T-cell (primary cell): ENCODE measurements at places on chromosomes 12 and 14.

DNA sequence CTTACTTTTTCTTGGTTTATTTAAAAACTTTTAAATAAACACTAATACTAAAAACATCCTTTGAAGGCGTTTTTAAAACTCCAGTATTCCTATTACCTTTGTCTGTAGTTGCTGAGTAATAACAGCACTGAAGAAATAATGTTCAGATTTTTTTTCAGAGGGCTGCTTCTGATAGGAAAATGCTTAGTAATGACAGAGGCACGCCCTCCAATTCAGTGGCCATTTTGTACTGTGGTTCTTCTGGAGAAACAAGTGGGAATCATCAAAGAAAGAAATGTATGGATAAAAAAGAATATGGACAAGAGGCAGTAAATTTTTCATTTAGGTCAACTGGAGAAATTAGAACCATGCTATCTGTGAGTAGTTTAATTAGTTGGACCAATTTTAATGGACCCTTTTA, 13.6 kb downstream of the VEZT start:
- DNase-seq = no peak

GRCh38 chr12:11648514-11649412, 711 bp upstream of the ETV6 start:
- DNase-seq = peak; percentile 53

DNA sequence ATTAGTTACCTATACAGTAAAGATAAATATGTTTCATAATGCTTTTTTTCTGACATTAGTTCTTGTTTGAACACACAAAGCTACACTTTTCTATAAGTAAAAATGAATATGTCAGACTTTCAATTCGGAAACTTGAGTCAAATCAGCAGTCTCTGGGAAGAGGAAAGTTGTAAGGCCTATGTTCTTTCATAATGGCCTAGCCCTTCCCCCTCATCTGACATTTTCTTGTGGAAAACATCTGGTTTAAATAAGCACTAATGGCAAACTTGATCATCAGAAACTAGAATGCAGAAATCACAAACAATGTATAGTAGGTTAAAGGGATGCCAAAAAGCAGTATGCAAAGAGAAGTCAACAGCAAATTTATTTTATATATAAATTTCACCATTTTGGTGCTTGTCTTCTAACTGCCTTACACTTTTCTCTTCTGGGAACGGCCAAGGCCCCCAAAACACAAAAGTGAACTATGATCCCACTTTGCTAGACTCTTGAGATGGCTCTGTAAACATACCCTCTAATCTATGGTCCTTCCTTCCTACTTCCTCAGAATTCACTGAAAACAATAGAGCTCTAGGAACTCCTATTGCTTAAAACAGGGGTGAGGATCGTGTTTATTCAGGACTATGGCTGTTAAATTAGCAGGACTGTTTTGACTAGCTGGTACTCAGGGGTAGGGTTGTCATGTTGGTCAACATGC, 444.1 kb downstream of the RAD51B start:
- no peak for DNase-seq

- DNase-seq = no peak
These were observed 108.7 kb downstream of the BCAT1 start for GRCh38 chr12:24840046-24840800.

DNA sequence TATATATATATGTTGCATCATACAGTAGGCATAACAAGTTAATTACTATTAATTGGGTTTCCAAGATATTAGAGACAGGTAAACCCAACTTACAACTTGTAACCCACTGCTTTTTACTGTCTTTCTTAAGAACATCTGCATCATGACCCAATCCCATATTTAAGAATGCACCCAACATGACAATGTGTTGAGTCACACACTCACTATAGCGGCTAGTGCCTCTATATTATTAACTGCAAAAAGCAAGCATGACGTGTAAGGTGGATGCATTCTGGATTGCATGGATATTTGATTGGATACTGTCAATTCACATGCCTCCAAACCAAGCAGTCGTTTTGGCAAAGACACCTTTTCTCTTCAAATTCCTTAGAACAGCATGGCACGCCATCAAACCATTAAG, 68.2 kb downstream of the KSR2 start:
- DNase-seq = no peak

DNA sequence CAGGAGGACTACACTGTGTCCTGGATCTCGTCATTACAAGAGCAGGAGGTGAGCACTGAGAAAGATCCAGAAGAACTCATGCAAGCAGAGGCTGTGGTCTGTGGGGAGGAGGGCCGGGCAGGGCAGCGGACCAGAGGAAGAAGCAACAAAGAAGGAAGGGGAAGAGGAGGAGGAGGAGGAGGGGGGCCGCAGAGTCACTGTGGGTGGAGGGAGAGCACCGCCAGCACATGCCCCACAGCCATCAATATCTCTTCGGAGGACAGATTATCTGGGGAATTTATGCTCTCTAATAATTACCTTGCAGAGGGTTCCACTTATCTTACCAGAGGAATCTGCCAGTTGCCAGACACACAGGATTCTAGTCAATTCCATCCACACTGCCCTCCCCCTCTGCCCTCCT, 105.6 kb downstream of the DPF3 start:
- no peak for DNase-seq

DNA sequence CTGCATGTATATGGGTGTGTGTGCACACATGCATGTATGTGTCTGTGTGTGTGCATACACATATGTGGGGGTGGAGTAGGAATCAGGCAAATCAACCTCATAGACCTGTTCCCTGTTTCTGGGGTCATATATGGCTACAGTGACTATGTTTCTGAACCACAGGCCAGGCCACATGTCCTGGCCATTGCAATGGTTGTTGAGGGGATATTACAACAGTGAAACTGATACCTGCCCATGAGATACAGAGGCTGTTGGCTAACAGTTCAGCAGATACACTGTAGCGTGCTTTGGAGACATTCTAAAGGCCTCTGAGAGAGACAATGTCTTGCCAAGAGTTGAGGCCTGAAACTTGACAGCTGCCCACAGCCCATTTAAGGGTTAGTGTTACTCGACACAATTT, 47.3 kb upstream of the FOS start:
- DNase-seq = no peak

DNA sequence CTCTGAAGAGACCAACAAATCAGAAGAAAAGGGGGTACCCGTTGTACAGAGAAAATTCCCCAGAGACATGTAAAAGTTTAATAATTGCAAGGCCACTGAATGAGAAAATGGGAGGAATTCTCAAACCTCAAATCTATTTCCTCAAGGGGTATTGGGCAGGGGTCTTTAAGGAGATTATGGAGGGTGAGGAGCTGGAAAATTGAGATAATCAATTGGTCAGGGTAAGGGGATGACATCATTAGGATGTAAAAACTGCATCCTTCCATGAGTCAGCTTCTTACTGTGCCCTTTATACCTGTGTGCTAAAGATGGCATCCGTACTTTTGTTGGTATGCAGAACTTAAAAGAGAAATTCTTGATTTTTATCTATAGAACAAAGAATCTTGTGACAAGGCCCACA, 641.5 kb downstream of the LRFN5 start:
- DNase-seq = no peak

DNA sequence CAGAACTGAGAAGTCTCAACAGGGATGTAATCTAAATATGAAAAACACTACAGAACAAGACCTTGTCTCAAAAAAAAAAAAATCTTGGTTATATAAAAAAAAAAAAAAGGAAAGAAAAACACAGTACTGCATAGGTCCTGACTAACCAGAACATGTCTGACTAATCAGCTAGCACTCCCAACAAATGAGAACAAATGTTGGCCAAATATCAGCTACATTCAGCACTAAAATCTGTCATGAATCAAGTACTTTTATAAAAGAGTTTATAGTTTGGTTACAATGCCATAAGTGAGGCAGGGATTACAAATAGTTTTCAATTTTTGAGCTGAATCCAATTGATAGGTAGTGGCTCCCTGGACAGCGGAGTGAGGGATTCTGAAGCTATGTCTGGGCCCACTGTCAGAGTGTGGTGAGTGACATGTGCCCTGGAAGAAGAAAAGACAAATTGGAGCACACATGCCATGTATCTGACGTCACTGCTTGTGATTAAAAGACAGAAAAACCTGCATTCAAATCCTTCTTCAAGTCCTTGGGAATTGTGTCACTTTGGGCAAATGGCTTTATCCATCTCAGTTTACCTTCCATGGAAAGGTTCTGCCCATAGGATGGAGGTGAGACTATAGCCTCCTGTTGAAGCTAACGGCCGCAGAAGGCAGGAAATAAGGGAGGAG, 5.6 kb upstream of the FAM234B start:
- no peak for DNase-seq

- DNase-seq = no peak
These were observed 7.0 kb downstream of the ISCA2 start for GRCh38 chr14:74500417-74501134.

GRCh38 chr12:27576667-27577347, 52.8 kb downstream of the PPFIBP1 start:
- DNase-seq = no peak

- no peak for DNase-seq
These were observed 14.5 kb downstream of the RNASE3 start for GRCh38 chr14:20905676-20906075.

GRCh38 chr12:76152181-76152807, 67.8 kb upstream of the NAP1L1 start:
- no peak for DNase-seq

- DNase-seq = no peak
These were observed 977 bp downstream of the HEATR5A start for GRCh38 chr14:31419179-31419966.

- DNase-seq = no peak
These were observed 48.5 kb downstream of the WDR20 start for GRCh38 chr14:102188187-102188586.

GRCh38 chr12:121669521-121669900, at the start of gene MORN3:
Gene MORN3, minus strand, starts transcription at chr12:121669654. Its CDS starts 171 bp downstream, at chr12:121669483.
- no peak for DNase-seq

DNA sequence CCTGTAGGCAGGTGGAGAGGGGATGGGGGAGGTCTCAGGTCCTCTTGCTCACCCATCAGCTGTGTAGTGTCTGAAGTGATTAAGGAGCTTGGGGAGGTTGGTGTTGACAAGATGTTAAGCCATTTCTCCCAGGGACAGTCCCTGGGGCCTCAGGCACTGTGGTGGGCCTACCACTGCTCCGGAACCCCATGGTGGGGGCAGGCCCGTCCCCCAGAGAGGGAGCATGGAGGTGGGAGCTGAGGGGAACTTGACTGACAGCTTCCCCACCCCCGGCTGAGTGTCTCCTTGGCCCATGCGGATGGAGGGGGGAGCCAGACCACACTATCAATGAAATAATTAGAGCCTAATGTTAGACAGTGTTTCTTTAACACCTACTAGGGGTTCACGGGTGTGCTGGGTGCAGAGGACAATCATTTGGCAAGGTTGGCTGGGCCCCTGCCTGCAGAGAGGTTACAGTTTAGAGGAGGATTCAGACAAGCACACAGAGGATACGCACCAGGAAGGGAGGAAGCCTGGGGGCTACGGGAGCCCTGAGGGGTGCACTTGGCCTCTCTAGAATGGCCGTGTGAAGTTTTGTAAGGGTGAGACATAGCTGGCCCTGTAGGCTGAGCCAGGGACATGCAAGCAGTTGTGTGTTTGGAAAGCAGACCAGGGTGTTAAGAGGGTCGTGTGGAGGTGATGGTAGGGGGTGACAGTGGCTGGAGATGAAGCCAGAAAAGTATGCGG, 19.3 kb upstream of the KRT80 start:
- DNase-seq = no peak

GRCh38 chr12:116201908-116202307, 75.6 kb downstream of the MED13L start:
- no peak for DNase-seq

DNA sequence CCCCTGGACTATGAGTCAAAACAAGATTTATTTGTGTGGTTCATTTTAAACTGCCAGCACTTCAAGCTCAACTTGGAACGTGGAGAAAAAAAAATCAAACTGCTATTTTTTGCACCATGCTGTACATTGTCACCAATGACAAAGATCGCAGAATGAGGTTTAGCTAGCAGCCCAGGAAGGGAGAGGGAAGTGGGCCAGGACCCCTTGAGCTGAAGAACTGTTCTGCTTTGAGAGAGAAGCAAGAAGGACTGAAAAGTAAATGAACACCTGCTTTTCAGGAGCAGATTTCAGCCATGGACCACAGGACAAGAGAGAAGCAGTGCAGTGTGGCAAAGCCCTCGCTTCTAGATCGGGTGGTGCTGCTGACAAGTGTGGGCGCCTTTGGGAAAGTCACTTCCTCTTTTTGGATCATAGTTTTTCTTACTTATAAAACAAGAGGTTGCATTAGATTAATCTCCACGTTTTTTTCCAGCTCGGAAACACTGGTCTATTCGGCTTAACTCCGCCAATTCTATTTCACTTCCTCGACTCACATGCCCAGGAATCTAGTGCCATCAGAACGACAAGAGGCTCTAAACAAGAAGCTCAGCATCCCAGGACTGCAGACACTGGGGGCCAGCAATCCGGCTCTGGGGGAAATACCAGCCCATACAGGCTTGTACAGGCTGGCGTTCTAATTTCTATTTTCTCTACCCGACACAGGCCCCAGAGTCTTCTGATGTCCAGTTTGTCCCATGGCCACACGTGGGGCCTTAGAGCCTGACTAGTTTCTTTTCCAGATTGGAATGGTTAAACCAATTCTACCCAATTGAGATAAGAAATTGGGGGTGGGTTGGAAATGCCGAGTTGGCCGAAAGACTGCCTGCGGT, 129.9 kb downstream of the CRACR2A start:
- no peak for DNase-seq

DNA sequence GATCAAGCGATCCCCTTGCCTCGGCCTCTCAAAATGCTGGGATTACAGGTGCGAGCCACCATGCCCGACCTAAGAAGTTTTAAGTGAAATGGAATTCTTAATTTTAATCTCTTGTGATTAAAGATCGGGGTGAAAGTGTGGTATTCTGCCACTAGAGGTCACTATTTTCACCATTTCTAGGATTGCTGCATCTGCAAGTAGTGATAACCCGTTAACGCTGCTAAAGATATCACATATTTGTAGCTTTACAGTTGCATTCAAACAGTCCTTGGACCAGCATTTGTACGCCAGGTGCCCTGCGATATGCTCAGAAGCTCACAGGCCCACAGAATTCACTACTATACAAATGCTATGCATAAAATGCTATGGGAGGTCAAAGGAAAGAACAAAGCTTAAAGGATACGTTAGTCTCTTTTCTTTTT, 19.3 kb downstream of the CCDC62 start:
- no peak for DNase-seq

DNA sequence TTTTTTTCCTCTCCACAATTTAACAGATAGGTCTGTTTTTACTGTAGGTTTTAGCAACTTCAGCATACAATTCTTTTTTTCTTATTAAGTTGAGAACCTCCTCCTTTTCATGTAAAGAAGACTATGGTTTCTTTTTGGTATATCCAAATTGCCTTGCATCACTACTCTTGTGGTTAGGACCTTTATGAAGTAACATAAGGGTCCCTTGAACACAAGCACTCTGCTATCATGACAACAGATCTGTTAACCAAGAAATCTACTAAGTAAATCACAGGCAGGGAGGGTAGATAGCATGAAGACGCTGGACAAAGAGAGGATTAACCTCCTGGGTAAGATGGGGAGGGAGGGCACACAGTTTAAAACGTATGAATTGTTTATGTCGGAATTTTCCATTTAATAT, 380.6 kb downstream of the CCDC91 start:
- DNase-seq = no peak

GRCh38 chr12:22628228-22628627, 3.3 kb downstream of the ETNK1 start:
- no peak for DNase-seq
